CD4-positive, alpha-beta T cell treated with Interleukin-17A for 4 hours (primary cell): ENCODE measurements at places on chromosomes 1 and 21.

DNA sequence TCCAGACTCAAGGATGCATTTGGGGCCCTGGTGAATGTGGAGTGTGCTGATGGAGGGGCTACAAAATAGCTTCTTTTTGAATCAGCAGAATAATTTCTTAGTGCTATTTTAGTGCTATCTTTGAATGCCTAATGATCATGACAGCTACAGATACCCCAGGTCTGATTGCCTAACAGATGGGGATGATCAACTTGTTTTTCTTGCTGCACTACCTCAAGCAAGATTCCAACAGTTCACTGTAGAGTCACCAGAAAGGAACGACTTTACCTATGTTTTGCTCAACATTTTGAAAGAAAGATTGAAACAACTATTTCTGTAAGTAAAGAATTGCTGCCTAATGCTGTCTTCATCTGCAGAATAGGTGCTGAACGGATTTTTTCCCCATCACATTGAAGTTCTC lies 42.6 kb upstream of the VAV3 start:
- no peak for DNase-seq

GRCh38 chr1:19073311-19074186 lies 117.1 kb upstream of the IFFO2 start:
- no peak for DNase-seq

DNA sequence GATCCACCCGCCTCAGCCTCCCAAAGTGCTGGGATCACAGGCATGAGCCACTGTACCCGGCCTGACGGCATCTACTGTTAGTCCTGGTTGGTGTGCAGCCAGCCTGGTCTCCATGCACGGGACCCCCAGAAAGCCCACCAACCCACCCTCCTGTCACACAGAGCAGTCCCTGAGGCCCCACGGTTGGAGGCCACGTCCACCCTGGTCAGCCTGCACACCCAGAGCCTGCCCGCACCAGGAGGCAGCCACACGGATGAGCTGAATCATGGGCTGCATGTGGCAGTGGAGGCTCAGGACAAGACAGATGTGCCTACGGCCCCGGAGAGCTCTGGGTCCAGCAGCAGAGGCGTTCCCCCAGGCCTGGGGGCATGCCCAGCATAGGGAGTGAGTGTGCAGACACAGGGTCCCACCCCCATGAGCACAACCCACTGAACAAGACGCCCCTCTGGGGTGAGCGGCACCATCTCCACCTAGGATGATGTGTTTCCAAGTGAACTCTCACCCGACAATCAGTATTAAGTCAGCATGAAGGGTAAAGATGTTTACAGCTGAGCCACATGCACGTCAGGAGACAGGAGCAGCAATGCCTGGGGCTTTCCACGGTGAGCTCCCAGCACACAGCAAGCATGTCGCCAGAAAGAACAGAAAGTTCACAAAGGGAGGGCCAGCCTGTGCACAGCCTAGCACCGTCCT lies 102.1 kb downstream of the WDR4 start:
- DNase-seq, result no peak

GRCh38 chr1:61420909-61421835 lies 303.8 kb downstream of the TM2D1 start:
- no peak for DNase-seq

GRCh38 chr1:53604291-53604919 lies 134.6 kb downstream of the GLIS1 start:
- no peak for DNase-seq

DNA sequence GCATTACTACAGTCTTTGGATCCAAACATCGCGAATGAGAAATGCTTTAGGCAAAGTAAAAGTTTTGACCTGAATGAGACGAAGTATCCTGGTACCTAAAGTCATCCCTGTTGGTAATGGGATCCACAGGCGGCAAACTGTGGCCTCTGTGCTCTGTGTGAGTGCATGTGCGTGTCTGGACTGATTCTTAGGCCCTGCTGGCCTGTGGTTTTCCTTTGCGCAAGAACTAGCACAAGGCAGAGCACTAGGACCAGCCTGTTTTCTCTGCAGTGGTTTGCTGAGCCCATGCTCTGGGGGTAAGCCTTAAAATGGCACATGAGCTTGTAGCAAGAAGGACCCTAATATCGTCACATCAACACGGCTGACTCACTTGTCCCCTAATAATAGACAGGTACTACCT lies 251.2 kb downstream of the DSCAM start:
- DNase-seq, result no peak

- DNase-seq, result no peak
These were observed 23.7 kb downstream of the PADI3 start for GRCh38 chr1:17272646-17273045.

DNA sequence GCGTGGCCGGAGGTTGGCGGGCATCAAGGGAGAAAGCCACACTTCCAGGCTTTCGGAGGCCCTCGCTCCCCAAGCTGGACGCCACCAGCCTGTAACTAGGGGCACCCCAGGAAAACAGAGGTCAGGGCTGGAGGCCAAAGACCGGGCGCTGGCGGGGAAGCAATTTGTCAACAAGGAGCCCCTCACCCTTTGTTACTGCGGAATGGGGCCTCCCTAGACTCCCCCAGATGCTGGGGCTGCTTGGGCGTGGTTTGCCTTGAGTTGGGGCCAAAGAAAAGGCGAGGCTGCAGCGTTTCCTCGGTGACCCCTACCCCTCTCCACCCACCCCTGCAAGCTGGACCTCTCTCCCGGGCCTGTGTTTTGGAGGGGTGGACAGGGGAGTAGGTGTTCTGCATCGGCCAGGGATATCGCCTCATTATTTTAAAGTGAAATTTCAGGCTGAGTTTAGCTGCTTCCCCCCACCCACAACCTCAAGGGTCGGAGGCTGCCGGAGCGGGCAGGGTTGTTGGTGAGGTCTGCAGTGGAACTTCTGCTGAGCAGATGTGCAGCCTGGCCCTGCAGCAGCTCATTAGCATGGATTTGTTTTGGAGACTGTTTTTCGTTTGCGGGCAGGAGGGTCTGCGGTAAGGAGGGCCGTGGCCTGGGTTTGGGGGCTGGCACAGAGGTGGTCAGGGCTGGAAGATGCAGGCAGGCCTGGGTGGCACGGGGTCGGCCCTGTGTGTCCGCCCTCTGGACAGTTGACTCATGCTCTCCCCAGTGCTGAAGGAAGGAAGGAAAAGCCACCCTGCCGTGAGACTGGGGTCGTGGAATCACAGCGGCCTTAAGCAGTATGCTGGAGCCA lies 1.5 kb downstream of the NBL1 start:
- DNase-seq, result no peak

- DNase-seq, result no peak
These were observed 40.5 kb upstream of the ITPKB start for GRCh38 chr1:226779561-226779960.

- DNase-seq, result no peak
These were observed 101.3 kb upstream of the USP24 start for GRCh38 chr1:55316502-55316901.

- DNase-seq, result no peak
These were observed 135.8 kb downstream of the PTPRU start for GRCh38 chr1:29372108-29372507.

- no peak for DNase-seq
These were observed 3.4 kb upstream of the CDCP2 start for GRCh38 chr1:54156201-54156600.

- no peak for DNase-seq
These were observed 320.5 kb downstream of the KCTD3 start for GRCh38 chr1:215887627-215888026.

DNA sequence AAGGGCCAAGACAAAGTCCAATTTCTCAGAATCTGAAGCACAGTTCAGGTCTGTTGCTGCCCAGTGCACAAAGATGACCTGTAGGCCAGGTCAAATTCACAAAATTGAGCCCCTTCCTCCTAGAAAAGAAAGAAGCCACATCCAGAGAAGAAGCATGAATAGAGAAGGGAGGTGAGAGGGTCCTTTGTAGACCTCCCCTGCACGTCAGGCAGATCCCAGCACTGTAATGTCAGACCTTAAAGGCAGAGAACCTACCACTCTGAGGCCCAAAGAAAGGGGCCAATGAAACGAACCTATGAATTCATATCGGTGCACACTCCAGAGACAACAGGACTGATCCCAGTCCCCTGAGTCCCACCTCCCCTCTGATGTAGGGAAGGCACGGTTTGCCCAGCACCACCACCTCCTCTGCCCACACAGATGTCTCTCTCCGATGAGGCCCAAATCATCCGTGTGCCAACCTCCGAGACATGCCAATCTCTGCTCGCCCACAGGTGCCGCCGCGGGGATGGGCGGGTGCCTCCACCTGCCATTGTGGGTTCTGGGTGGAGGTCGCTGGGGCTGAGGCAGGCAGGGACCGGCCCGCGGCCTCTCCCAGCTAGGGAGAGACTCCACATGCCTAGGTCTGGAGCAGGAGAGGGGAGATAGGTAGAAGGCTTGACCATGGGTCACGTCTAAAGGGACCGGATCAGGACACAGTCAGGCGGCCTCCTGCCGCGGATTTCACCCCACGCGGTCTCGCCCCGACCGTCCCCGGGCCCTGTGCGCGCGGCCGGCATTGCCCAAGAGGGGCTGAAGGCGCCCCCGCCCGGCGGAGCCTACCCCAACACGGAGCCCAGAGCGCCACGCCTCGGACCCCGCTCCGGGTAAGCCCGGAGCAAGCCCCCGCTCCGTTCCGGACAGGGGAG lies 42.1 kb downstream of the RRAGC start:
- no peak for DNase-seq

GRCh38 chr1:166980818-166981217 lies 5.5 kb upstream of the ILDR2 start:
- no peak for DNase-seq
